ENCODE measurements at places on chromosomes 12 and 14.

GRCh38 chr14:73272393-73272792 lies 35.1 kb downstream of the PAPLN start:
- no peak for DNase-seq

DNA sequence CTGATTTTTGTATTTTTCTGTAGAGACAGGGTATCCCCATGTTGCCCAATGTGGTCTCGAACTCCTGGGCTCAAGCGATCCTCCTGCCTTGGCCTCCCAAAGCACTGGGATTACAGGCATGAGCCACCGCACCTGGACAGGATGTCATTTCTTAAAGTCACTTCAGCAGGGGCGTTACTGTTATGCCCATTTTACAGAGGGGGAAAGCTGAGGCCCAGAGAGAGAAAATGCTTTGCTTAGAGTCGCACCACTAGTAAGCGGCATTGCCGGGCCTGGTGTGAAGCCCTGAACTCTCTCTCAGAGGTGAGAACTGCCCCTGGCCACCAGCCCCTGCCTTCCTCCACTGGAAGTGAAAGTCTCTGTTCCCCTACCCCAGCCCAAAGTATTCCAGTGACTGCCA lies 207.0 kb downstream of the PHETA1 start:
- DNase-seq = no peak

DNA sequence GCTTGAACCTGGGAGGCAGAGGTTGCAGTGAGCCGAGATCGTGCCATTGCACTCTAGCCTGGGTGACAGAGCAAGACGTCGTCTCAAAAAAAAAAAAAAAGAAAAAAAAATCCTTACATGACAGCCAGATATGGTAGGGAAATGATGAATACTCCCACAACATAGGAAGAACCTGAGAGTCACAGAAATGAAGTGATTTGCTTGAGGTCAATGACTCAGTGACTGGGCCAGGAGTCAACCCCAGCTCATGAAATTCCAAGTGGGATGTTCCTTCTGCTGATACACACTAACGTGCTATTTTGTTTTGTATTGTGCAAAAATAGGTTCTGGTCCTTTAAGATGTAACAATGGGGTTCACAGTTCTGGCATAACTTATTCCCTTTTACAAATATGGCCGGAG lies 9.0 kb downstream of the RHOF start:
- no peak for DNase-seq

GRCh38 chr14:24673059-24673458 lies 39.1 kb upstream of the GZMB start:
- no peak for DNase-seq

DNA sequence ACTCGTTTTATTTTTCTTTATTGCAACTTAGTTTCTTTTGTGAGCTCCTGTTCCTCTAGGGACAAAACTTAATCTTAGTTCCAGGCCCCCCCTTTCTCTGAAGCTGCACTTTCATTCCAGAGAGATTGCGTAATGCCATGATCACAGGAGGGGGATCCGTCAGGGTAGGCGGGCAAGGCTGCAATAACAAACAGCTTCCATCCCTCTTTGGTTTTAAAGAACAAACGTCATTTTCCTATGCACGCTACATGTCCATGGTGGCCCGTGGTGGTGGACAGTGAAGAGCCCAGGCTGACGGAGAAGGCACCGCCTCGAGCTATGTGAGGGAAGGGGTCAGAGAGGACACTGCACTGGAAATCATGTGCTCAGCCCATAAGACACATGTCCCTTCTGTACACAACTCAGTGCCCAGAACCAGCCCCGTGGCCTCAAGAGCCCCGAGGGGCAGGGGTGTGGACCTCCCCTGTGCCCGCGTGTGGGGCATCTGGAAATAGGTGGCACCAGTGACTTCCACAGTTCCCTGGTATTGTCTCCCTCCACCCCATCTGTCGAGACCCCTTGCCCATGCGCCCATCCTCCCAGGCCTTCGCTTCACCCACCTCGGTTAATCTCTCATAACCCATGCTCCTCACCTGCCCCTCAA lies 161.4 kb downstream of the ADGRD1 start:
- DNase-seq = no peak

DNA sequence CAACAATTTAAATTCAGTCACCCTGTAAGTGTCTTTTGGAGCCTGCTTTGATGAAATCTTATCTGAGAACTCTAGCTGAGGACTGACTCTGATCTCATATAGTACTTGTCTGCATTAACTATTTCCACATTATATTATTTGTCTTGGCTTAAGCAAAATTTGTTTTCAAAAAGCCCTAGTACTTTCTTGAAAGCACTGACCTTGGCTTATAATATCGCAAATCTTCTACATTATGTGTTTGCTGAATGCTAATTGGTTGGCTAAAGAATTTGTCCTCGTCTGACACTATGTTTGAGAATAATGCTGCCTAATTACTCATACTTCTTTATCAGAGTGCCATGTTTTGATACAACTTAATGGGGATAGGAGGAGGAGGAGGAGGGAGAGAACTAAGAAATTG lies 46.9 kb upstream of the FLRT2 start:
- no peak for DNase-seq

DNA sequence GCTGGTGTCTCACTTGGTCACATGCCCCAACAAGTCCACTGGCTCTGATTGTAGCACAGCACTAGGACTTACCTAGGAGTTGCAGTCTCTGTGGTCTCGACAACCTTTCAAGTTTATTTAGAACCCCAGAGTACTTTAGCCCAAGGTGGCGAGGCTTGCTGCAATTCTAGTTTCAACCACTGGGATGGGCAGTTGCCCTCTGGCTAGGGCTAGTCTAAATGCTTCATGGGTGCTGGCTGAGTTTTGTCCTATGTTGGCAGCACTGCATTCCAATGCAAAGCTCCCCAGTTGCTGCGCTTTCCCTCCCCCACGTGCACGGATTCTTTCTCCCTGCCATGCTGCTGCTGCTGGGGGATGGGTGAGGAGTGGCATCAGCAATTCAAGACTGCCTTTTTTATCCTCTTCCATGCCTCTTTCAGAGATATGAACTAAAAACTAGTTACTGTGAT lies 207.9 kb downstream of the SYNE2 start:
- DNase-seq = no peak

- DNase-seq = no peak
Observed at GRCh38 chr14:64730061-64730440, 25.8 kb downstream of the PLEKHG3 start.

- no peak for DNase-seq
Observed at GRCh38 chr12:103742349-103742932, 98.6 kb downstream of the NT5DC3 start.
